ENCODE measurements at places on chromosomes 12 and 14.
A peak's percentile ranks its signal among the peaks of the same experiment; 100 is the strongest.

DNA sequence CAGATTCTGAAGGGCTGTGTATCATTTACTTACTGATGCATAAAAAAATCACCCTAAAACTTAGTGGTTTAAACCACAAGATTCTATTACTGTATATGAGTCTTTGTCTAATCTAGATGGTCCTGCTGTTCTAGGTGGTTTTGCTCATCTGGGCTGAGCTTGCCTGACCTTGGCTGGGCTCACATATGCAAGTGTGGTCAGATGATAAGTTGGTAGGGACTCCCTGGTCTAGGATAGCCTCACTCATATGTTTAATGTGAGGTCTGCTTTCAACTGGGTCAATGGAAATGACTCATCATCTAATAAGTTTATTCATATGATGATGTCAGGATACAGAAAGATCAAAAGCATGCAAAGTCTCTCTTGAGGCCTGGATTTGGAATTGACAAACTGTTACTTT is 887.8 kb downstream of the TRHDE start:
- DNase-seq, result no peak

- no peak for DNase-seq
Measured at GRCh38 chr14:33444136-33444535, 505.5 kb downstream of the NPAS3 start.

GRCh38 chr12:96334502-96334901 is 65.7 kb downstream of the CDK17 start:
- no peak for DNase-seq

DNA sequence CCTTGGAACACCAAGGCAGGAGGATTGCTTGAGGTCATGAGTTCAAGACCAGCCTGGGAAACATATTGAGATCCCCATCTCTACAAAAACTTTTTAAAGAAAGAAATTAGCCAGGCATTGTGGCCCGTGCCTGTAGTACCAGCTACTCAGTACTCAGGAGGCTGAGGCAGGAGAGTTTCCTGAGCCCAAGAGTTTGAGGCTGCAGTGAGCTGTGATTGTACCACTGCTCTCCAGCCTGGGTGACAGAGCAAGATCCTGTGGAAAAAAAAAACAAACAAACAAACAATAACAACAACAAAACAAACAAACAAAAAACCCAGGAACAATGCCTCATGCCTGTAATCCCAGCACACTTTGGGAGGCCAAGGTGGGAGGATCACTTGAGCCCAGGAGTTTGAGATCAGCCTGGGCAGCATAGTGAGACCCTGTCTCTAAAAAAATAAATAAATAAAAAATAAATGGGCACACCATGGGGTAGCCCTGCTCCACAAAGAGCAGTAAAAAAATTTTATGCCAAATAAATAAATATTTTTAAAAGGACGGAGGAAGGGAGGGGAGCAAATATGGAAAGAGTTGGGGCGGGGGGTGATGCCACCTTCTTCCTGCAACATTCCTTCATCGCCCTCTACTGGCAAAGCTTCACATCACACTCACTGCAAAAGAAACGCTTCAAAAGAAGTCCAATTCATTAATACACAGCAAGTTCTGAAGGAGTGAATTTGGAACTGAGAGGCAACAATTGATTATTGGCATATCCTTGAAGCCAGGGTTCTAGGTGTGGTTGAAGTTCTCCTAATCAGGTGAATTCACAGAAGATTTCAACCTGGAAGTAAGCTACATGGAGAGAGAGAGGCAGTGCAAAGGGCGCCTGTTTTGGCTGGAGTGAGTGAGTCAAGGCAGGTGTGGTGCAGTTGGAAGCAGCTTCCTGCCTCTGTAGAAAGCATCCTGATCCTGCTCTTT is 8.8 kb upstream of the GNPTAB start:
- DNase-seq, result peak; percentile 61

GRCh38 chr12:93624595-93625294 is 52.3 kb downstream of the SOCS2 start:
- peak; percentile 75 for DNase-seq

DNA sequence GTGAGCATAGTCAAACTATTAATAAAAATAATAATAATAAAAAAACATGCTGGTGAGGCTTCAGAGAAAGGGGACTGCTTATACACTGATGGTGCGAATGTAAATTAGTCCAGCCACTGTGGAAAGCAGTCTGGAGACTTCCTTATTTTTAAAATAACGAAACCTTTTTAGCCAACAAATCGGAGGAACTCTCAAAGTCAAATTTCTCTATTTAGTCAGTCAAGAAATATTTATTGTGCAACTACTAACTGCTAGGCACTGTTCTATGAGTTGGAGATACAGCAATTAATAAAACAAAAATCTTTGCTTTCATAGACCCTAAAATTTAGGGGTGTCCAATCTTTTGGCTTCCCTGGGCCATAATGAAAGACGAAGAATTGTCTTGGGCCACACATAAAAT is 10.8 kb downstream of the TAOK3 start:
- no peak for DNase-seq

All from AG08396 (cell line).